A549 treated with RU486 at 1 μM for 4 hours (cell line): ENCODE measurements at places on chromosomes 7 and 10. TPM values are rescaled to one million over a fixed set of nuclear protein-coding genes. Genes with fewer than 3 reads are reported as not detected.

Gene AQP1
- total RNA-seq: 0.32 to 0.58 TPM (median 0.37 TPM) in 5 replicates

Gene PRPS1L1
- not detected in 5 replicates for total RNA-seq

Gene NDUFA5
- 32.4 to 57.7 TPM (median 36.1 TPM) in 5 replicates for total RNA-seq

Gene THSD7A
- total RNA-seq: 1.3 to 3.3 TPM (median 2.6 TPM) in 5 replicates

Gene ZPBP
- total RNA-seq: not detected in 5 replicates

Gene HOXA1
- total RNA-seq: 2.2 to 4.1 TPM (median 3.5 TPM) in 5 replicates

Gene ASB4
- 0.20 to 0.43 TPM (median 0.39 TPM) in 4 of 5 replicates, not detected in the other for total RNA-seq

Gene PLXNA4
- 1.2 to 1.7 TPM (median 1.6 TPM) in 5 replicates for total RNA-seq

Gene PLCE1
- total RNA-seq: 5.1 to 6.2 TPM (median 5.6 TPM) in 5 replicates

Gene POU6F2
- not detected in 5 replicates for total RNA-seq

Gene AKR1D1
- total RNA-seq: not detected in 5 replicates

Gene ASAH2
- 1.7 to 3.2 TPM (median 2.0 TPM) in 5 replicates for total RNA-seq

Gene ASIC3
- total RNA-seq: 5.7 to 12.6 TPM (median 12.2 TPM) in 5 replicates

Gene POM121
- 35.9 to 44.4 TPM (median 41.1 TPM) in 5 replicates for total RNA-seq

Gene MBL2
- not detected in 5 replicates for total RNA-seq

Gene IRF5
- 9.7 to 17.2 TPM (median 12.2 TPM) in 5 replicates for total RNA-seq

Gene SLC39A12
- not detected in 5 replicates for total RNA-seq

Gene CCL24
- total RNA-seq: 0.53 TPM in 1 of 5 replicates, not detected in the others

Gene RGR
- not detected in 5 replicates for total RNA-seq

Gene PSMG3
- total RNA-seq: 82.9 to 114 TPM (median 108 TPM) in 5 replicates

Gene BMPER
- 6.3 to 8.6 TPM (median 7.3 TPM) in 5 replicates for total RNA-seq

Gene ZKSCAN5
- 9.0 to 10.8 TPM (median 9.3 TPM) in 5 replicates for total RNA-seq

Gene UCN3
- total RNA-seq: not detected in 5 replicates

Gene CNTNAP2
- total RNA-seq: 0.02 to 0.03 TPM (median 0.02 TPM) in 3 of 5 replicates, not detected in the others

Gene IFIT1
- total RNA-seq: 4.3 to 7.0 TPM (median 5.3 TPM) in 5 replicates

Gene HMX3
- total RNA-seq: 0.12 TPM in 1 of 5 replicates, not detected in the others
